ENCODE measurements at places on chromosomes 5 and 9.
A peak's percentile ranks its signal among the peaks of the same experiment; 100 is the strongest.

- no peak for DNase-seq
Measured at GRCh38 chr9:134570711-134571325, 70.8 kb upstream of the COL5A1 start.

- DNase-seq: no peak
Measured at GRCh38 chr5:1316588-1317340, 21.9 kb upstream of the TERT start.

DNA sequence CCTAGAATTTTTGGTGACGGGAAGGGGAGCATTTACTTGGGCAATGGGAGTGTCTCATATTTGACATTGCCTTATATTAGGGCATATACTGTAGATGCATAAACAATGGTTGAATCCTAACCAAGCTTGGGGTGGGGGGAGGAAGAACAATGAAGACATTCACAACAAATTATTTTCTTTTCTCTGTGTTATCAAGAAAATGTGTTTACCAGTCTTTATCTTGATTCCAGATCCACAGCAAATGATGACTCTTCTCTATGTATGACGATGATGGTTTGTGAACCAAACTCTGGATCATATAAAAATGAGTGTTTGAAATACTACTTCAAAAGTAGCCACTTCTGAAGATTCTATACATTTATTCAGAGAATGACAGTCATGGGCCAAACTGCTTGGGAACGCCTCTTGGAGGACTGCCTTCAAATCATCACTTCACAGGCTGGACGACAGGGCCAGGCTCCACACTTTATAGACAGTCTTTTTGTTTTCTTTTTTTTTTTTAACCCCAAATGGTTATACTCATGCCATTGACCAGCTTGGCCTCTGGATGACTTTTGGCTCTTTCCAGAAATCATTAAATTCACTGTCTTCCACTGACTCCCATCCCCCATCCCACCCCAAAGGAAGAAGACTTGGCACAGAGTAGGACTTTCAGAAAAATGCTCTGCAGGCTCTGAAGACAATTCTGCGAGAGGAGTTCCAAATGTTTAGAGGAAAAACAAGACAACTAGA lies 123.8 kb upstream of the LIFR start:
- peak; percentile 43 for DNase-seq

- no peak for DNase-seq
Measured at GRCh38 chr9:91555132-91555531, 131.5 kb upstream of the NFIL3 start.

DNA sequence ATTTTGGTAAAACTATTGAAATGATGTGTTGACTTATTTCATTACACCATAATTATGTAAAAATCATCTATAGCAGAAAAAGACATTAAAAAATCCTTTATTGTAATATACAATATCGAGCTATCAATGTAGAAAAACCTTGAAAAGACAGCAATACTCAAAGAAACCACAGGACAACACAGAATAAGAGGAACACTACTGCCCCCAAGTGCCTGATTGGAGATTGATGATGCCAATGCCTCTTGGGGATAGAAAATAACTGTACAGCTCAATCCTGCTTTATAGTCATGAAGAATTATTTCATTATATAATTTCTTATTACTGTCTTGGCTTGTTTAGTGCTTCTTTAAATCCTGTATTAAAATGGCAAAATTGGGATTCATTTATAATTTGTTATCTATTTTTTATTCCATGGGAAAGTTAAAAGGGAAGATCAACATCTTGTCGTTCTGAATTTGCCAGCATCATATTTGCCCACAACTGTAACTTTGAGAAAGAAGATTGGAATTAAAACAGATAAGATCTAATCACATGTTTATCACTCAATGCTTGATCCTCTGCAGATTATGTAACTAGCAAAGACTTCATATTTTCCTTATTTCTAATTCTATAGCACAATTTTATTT lies 337.5 kb downstream of the CDH9 start:
- DNase-seq: no peak

- DNase-seq: no peak
Measured at GRCh38 chr9:106622164-106622487, 240.8 kb upstream of the ZNF462 start.

DNA sequence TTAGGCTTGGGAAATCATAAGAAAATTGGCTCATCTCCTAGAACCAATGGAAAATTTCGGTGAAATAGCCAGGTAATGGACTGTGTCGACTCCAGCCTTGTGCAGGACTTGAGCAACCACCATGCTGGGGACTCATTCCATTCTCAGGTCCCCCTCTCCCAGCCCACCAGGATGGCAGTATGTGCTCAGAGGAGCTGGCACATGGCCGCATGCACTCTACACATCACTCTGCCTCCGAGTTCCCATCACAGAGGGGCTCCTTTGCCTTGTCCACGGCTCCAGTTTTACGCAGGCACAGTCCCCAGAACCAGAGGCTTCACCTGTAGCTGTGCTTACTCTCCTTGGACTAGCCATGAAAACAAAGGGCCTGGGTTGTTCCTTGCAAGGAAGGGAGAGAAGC lies 149.3 kb downstream of the PAX5 start:
- DNase-seq: no peak

GRCh38 chr9:15154677-15155076 lies 152.3 kb downstream of the TTC39B start:
- no peak for DNase-seq

DNA sequence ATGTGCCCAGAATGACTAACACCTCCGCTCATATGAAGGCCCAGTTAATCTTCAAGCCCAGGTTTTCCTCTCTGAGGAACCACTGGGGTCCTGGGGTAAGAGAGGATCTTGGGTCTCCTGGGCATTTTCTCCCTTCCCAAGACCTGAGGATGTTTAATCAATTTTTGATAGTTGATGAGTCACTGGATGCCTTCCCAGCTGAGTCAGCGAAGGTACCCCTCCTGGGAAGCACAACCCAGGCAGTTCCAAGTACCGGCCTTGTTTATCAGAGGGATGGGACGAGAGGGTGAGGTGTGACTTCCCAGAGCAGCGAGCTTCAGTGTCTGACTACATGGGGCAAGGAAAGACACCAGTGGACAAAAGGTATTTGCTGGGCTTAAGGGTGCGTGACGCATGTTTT lies 119.6 kb upstream of the IL12B start:
- no peak for DNase-seq

DNA sequence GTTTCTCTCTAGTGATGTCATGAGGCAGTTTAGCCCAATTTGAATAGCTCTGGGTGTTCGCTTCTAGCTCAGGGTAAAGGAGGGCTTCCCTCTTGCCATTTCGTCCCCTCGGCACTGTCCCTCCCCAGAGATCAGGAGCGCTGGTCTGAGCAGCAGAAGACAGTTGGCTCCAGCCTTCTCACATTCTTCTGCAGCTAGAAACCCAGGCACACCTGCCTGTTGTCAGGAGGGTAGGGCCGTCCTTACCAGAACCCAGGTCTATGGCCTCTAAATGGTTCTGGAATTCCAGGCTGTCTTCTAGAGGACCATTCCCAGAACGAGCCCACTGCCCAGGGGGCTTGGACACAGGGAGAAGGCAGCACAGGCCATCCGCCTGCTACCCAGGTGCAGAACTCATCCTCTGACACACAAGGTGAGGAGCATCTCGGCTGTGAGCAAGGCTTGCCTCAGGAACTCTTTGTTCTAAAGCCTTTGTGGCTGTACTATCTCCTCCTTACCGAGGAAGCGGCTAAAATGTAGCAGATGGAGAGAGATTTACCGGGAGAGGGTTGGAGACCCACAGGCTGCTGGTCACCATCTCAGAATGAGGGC lies 255.6 kb upstream of the IRX2 start:
- DNase-seq: no peak

GRCh38 chr5:58378613-58379390 lies 81.1 kb downstream of the PLK2 start:
- DNase-seq: no peak

DNA sequence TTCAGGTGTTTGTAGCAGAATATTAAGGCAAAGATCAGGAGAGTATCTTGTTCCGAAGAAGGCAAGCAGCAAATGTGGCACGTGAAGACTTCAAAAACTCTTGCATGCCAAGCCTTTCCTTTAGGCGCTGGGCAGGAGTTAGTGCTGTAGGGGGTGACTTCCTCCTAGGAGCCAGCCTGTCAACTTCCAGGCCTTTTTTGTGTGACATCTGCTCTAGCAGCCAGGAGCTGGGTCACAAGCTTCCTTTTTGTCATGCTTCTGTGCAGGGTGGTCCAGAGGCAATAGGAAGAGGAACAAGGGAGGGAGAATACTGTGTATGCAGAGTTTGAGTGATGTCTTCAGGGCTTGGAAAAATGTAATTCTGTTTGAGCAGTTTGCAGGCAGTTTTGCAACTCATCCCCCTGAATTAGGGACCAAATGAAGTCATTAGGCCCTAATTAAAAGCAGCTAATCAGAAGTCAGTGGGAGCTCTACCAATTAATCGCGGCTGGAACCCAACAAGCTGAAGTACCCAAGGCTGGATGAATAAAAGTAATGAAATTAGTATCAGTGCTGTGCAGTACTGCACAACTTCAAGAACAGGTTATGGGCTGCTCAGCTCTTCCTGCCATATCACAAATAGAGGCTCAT lies 53.5 kb downstream of the TLR4 start:
- DNase-seq: no peak

DNA sequence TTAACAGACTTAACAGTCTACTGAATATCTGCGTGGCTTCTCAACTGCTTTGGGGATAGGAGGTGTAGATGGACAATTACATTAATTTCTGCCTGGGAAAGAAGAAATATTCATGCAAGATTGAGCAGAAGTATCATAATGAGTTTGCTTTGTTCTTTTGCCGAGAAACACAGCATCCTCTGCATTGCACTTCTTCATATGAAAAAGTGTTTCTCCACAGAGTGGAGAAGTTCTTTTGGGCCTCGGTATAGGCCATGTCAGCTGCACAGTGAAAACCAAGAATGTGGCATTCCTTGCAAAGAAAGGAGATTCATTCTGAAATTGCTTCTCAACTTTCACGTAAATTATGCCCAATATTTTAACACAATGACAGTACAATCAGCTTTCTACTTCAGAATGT lies 17.6 kb upstream of the SNX2 start:
- no peak for DNase-seq

DNA sequence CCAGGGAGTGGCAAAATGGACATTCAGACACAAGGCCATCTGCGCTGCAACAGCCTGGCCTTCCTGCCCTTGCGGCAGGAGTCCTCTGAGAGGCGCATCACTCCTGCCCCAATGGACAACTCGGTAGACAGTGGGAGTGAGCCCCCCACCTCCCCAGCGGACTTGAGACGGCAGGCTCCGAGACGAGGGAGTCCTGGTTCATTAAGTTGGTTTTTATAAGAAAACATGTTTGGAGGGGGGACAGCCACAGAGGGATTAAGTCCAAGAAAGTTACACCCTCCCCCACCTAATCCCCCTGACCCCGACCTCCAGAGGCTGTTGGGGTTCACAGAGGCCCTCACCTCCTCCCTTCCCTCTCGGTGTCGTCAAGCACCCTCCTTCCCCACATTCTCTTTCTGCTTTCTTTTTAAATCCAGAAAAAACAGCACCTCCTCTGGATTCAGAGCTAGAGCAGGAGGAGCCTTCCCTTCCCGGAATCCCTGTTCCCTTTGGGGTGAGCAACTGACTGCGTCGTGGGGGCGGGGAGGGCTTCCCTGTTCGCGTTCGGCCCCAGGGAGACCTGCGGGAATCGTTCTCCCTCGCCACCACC lies 1.8 kb upstream of the EGR1 start:
- no peak for DNase-seq

Measured in hindlimb muscle (tissue), 1 donor.